ENCODE measurements at places on chromosomes 7 and 10.

GRCh38 chr10:89392974-89393373 lies 551 bp downstream of the IFIT1 start:
- DNase-seq = no peak

- no peak for DNase-seq
Measured at GRCh38 chr7:95776561-95777185, 4.3 kb downstream of the DYNC1I1 start.

GRCh38 chr10:103847346-103847745 lies 8.0 kb downstream of the SH3PXD2A start:
- DNase-seq = no peak

- no peak for DNase-seq
Measured at GRCh38 chr7:23242321-23242720, 4.3 kb upstream of the GPNMB start.

DNA sequence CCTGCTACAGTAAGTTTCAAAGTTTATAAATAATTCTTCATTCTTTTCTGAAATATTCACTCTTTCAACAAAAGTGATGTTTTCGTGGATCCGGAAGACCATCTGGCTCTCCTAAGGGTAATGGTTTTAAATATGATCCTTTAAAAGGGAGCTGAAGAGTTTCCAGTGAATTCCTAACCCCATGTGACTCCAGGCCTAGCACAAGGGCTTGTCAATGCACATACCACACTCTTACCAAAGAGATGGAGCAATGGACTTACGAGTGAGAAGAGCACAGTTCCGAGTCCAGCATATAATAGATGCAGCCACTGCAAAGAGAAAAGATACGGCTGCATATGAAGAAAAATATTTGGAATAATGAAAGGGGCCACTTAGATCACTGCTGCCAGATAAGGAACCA lies 32.1 kb upstream of the GATAD1 start:
- no peak for DNase-seq

GRCh38 chr7:76225379-76225778 lies 23.7 kb downstream of the SRRM3 start:
- no peak for DNase-seq

DNA sequence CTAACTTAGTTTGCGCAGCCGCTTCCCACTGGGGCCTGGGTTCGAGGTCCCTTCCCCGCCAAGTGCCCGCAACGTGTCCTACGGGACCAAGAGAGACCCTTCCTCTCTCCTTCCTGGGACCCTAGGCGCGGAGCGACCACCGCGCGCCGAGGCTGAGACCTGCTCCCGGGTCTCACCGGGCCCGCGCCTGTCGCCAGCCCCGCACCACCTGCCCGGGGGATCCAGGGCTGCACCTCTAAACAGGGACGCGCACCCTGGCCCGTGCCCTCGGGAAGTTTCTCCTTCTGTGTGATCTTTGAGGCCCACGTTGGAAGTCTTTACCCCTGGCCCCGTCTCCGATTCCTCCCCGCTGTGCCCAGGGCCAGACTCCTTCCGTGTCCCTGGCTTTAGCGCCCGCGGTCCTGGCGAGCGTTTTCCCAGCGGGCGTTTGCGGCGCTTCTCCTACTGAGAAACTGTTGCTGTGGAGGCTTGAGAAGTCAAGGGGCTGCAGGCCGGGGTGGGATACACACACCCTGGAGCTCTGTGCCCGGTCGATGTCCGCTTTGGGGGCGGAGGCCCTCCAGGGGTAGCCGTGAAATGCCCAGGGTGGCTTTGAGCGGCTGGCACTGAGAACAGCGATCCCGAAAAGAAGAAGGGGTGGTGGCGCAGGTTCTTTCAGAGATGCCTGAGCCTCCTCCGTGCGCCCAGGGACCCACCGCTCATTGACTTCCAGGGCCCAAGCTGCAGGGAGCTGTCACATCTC lies 575 bp downstream of the PLPP4 start:
- DNase-seq = no peak

- no peak for DNase-seq
Measured at GRCh38 chr10:70566515-70567290, 35.8 kb downstream of the PRF1 start.

GRCh38 chr7:17690030-17690429 lies 250.3 kb downstream of the SNX13 start:
- no peak for DNase-seq

DNA sequence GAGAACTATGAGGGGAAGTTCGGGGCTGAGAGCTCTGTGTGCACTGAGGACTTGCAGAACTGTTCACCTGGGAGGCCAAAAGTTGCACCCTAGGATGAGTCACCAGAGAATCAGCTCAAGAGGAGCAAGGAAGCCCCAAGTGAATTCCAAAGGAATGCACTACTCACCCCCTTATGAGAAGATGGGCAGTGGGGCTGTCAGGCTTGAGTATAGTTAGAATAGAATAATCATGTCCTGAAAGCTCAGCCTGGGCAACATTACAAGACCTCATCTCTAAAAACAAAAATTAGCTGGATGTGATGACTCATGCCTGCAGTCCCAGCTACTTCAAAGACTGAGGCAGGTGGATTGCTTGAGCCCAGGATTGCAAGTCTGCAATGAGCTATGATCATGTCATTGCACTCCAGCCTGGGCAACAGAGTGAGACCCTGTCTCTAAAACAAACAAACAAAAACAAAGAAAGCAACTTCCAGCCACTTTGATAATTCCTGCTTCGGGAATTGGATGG lies 30.0 kb downstream of the MAP3K8 start:
- no peak for DNase-seq

- no peak for DNase-seq
Measured at GRCh38 chr10:27569946-27570345, 65.8 kb downstream of the RAB18 start.

DNA sequence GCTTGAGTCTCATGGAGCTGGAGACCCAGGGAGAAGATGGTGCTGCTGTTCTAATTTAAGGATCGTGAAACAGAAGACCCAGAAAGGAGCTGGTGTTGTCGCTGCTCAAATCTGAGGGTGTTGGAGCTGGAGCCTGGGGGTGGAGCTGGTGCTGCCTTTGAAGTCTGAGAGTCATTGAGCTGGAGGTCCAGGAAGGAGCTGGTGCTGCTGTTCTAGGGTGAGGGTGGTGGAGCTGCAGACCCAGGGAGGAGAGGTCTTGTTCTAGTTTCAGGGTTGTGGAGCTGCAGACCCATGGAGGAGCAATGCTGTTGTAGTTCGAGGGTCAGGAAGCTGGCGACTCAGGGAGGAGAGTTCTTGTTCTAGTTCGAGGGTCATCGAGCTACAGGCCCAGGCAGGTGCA lies 84.1 kb upstream of the ZNF479 start:
- no peak for DNase-seq

DNA sequence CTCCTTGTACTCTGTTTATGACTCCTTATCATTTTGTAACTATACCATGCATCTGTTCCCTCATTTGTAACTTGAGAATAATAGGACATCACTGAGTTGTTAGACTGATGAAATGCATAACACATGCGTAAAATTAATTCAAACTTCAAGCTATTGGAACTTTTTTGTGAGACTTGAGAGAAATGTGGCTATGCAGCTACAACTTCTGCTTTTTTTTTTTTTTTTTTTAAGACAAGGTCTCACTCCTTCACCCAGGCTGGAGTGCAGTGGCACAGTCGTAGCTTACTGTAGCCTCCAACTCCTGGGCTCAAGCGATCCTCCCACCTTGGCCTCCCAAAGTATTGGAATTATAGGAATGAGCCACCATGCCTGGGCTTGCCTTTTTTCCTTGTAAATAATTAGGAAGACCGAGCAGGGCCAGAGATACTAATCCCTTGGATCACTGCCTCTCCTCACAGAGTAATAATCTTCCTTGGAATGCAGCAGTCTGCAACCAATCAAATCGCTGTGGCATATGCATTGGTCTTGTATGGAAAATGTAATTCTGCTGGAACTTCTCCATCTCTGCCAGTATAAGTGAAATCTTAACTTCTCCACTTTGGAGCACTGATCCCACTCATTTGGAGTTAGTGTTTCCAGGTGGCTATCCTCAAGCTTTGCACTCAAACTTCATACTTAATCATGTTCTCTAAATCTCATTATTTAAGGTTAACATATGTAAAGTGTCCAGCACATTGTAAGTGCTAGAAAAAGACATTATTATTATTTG lies 2.0 kb upstream of the PANK1 start:
- no peak for DNase-seq

DNA sequence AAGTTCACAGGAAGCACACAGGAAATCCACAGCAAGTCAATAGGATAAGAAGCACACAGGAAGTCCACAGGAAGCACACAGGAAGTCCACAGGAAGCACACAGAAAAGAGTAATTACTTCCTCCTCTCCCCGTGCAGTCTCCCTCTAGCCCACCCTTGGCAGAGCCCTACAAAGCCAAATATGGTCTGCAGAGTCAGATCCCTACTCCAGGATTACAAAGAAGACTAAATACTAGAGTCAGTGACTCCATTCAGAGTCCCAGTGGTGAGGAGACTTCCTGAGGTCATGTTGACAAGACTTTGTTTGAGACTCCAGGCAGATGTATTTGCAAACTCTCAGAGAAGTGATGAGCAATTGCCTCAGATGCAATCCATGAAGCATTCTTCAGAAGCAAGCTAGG lies 398.6 kb upstream of the AUTS2 start:
- no peak for DNase-seq

- DNase-seq = peak; percentile 50
Measured at GRCh38 chr7:144835155-144835611, 670 bp downstream of the TPK1 start.

DNA sequence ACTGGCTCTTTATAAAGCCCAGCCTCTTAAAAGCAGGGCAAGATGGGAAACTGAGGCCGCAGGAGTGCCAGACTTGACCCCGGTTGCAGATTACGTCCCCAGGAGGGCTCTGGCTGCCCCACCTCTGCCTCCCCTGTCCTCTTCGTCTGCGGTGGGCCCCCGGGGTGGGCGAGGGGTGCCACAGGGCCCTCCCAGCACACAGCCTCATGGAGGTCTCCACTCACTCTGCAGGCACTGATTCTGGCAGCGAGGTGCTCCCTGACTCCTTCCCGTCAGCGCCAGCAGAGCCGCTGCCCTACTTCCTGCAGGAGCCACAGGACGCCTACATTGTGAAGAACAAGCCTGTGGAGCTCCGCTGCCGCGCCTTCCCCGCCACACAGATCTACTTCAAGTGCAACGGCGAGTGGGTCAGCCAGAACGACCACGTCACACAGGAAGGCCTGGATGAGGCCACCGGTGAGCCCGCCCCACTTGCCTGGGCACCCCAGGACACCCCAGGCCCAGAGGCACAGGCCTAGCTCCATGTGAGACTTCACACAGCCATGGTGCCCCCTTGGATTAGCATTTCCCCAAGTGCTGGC lies 39.4 kb upstream of the SLC29A3 start:
- DNase-seq = no peak

- no peak for DNase-seq
Measured at GRCh38 chr7:79282070-79282694, 171.3 kb downstream of the MAGI2 start.

DNA sequence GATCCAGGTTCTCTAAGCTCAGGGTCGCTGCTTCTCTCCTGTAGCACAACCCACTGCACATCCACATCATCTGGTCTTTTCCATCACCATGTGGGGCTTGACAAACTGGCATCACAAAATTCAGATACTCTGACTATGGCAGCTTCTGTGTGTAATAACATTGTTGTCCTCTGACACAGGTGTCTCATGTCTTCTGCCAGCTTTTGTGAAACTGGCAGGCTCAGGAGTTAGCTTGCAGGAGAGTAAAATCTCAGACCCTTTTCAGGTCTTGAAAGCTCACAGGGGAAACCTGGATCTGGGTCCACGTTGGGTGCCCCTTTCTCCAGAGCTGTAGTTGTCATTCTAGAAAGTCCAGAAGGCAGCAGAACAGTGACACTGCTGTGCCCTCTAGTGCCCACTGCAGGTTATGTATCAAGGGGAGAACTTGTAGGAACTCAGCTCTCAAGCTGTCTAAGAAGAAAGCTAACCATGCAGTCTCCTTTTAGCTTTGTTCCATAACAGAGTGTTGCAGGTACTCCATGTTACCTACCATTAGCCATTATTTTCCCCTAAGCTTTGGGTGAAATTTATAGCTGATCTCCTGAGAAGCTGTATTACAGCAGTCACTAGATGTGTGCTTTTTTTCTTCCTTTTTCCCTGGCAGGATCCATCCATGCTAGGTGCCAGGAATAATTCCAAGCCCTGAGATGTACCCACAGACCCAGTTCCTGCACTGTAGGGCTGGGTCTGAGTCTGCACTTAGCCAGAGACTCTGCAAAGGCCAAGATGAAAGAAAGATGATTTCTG lies 102.7 kb downstream of the ZNF248 start:
- no peak for DNase-seq

DNA sequence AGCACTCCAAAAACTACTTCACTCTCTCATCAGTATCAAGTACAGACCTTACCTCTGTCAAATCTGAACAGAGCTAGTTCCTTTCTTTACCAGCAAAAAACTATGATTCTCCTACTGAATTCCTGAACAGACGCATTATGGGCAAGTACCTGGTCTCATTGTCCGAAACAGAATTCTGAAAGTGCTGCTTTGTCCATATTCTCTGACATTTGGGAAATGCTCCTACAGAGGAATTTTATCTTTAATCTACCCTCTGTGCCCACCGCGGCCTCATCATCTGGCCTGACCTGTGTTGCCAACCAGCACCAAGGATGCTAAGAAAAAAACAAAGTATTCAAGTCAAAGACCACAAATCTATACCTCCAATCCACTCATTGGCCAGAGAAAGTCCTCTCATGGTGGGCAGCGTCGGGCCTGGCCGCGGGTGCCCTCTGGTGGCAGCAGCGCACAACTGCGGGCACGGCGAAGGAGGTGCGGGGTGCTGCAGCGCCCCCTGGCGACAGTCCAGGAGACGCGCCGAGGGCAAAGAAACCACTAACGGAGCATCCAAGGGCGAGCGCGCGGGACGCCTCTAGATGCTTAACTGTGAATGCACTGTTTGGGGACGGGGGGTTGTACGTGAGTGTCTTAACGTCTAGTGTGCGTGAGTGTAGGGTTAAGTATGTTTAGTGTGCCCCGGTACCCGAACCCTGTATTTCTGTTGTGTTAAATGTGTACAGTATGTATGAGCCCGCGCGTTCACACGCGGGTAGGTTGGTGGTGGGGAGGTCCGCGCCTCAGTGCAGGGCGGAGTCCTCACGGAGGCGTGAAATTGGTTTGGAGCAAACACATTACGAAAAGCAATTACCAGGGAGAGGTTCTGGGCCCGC lies 5.0 kb upstream of the GBX1 start:
- peak; percentile 35 for DNase-seq

DNA sequence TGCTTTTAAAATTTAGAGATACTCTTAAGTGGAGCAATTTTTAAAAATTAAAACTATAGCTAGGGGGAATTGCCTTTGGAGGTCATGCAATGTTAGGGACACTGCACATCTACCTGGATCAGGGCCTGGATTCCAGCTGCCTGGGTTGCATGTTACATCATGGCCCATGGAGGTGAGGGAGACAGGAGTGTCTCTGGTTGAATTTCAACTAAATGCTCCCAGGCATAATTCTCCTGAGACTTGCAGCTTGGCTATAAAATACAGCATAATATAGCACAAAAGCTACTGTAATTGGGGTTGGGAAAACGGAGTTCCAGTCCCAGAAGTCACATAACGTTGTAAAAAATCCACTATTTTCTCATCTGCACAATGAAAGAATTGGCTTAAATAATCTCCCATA lies 782.5 kb downstream of the LRMDA start:
- DNase-seq = no peak

- DNase-seq = no peak
Measured at GRCh38 chr7:51040787-51041186, 258.1 kb upstream of the GRB10 start.
